ENCODE measurements at places on chromosomes 6 and 20.

DNA sequence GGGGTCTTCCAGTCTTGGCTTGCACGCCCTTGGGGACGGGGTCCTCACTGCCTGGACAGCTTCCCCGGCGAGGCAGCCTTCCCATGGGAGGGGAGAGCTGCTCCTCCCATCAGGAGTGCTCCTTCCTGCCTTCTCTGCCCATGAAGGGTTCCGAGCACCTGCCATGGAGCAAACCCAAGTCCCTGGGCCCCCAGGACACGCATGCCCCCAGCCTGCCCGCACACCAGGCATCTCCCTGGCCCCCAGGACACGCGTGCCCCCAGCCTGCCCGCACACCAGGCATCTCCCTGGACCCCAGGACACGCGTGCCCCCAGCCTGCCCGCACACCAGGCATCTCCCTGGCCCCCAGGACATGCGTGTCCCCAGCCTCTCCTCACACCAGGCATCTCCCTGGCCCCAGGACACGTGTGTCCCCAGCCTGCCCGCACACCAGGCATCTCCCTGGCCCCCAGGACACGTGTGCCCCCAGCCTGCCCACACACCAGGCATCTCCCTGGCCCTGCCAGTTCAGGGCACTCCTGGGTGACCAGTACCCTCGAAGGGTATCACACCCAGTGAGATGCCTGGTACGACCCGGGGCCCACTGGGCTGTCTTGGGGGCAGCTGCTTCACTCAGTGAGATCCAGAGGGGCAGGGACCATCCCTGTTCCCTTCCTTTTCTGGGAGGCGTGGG is 21.7 kb downstream of the COL20A1 start:
- DNase-seq = no peak

DNA sequence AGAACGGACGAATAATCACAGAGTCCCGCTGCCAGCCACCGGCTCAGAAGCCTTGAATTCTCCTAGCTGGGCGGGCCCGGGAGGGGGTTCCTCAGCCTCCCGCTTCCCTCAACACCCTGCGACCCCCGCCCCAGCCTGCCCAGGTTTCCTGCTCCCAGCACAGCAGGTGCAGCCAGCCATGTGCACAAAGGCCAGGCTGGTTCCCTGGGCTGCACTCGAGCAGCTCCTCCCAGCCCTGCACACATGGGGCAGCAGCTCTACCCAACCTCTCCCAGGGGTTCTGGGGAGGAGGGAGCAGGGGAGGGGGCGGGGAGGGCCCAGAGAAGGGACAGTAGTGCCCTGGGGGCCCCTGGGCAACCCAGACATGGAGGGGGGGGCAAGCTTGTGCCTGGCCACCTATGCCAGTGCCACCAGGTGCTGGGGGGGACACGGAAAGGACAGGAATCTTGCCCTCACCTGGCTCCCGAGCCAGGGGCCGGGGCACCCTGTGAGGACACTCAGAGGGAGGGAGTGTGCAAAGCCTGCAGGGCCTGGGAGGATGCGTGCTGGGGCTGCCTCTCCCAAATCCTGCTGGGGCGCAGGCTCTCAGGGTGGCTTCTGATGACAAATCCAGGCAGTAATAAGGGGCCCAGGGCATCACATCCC is 1.2 kb upstream of the NTSR1 start:
- no peak for DNase-seq

DNA sequence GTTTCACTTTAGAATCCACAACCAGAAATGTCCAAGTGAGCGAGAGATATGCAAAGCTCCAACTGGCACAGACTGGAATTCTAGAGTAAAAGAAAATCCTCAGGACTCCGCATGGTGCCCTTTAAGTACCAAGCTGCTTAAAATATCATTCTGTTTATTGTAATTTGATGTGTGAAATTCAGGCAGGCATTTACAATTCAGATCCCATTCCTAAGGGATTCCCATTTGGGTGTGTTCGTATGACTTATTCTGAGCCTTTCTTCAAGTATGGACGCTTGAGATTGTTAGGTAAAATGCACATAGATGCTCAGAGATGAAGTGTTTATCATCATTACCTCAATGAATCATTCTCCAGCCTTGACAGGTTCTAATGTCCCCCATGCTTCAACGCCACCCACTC is 99.3 kb upstream of the EEF1E1 start:
- no peak for DNase-seq

GRCh38 chr6:30357678-30358540 is 13.0 kb downstream of the RPP21 start:
- peak; percentile 75 for DNase-seq

GRCh38 chr20:58046311-58046710 is 182.1 kb downstream of the ANKRD60 start:
- DNase-seq = no peak

- no peak for DNase-seq
These were observed 122.7 kb upstream of the BEND6 start for GRCh38 chr6:56832225-56832624.

DNA sequence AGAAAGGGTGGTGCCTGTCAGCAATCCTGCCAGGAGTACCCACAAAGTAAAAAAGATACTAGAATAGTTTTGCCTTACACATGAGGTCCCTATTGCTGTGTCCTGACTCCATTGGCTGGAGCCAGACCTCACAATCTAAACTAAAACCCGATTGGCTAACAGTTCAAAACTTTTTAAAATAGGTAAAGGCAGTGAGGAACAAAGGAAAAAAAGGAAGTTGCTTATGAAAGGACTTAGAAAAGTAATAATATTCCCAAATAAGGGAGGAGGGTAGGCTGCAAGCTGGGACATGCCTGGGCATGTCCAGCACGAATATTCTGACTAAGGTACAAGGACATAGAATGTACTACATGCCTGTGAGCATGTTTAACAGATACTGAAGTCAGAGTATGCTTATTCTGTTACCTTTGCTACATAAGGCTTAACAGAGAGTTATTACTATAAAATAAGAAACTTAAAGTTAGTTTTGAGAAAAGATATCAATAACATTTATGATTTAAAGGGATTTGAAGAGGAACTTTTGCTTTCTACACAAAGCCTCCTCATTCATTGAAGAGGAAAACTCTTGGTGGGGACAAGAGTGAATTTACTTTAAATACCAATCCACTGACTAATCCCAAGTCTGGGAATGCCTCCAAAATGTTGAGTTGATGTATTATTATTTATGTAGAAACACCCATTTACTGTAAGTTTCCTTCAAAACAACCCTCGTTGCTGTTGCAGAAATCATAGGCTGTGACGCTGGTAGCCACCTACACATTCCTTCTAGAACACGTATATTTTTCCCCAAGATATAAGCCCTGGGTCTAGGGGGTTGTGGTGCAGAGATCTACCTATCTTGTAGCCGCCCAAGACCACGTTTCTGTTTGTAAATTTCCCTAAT is 8.2 kb upstream of the MTHFD1L start:
- DNase-seq = no peak

GRCh38 chr6:96086745-96087144 is 71.0 kb downstream of the FUT9 start:
- DNase-seq = no peak

- no peak for DNase-seq
These were observed 10.6 kb downstream of the TCF21 start for GRCh38 chr6:133899556-133899955.

DNA sequence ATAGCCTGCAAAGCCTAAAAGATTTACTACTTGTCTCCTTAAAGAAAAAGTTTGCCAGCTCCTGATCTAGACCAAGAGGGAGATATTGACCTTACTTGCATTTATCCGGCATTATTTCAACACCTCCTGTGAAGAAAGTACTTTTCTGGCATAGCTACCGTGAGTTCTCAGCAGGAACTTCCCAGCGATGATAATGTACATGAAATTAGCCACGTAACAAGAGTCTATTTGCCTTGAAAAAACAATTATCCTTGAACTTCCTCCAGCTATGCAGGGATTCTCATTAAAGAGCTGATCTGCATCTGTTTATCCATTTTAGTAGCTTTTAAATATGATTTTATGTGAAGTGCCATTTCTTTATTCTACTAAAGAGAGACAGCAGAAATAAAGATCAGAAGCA is 41.7 kb downstream of the ALDH5A1 start:
- no peak for DNase-seq

- no peak for DNase-seq
These were observed 88.3 kb downstream of the SSR1 start for GRCh38 chr6:7224731-7225130.

All from SK-N-DZ (cell line).